ENCODE measurements at places on chromosomes 13 and 19. TPM values are rescaled to one million over a fixed set of nuclear protein-coding genes. Genes with fewer than 3 reads are reported as not detected.

- no peak overlapping the region for H3K4me3 ChIP-seq
- no peaks in the 10 kb centered on the region for H3K36me3 ChIP-seq
- H3K27ac ChIP-seq = no peak overlapping the region
- peaks cover 14% of the 10 kb centered on the region for H3K4me1 ChIP-seq
- no peaks in the 10 kb centered on the region for H3K27me3 ChIP-seq
Measured at GRCh38 chr13:46687810-46688209, 109.2 kb downstream of the ESD start.

Gene SPC24
- total RNA-seq = 6.5 TPM

DNA sequence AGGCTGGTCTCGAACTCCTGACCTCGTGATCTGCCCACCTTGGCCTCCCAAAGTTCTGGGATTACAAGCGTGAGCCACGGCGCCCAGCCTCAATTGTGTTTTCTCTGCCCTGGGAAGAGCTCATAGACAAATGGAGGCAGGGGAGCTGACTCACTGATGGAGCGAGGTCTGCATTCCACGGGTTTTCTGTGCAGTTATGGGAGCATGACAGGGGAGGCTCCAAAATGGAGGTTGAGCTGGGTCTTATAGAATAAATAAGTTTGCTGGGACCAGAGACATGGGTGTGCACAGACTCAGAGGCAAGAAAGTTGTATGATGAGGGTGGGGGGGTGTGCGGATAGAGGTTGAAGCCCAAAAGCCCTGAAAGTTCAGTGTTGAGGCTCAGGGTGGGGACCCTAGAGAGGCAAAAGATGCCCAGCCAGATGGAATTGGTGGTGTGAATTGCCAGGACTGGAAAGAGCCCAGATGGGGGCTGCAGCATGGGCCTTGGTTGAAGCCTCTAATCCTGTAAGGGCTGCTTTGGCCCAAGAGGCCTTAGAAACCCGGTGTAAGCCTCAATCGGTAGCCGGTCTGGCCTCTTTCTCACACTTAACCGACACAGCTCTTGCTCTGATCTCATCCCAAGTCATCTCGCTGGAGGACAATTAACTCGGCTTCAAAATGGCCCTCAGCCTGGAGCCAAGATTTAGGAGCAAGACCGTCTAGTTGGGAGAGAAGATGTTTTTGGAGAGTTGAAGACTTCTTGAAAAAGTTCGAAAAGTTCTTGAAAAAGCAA, 1.9 kb downstream of the TPM4 start:
- peaks cover 48% of the 10 kb centered on the region for H3K36me3 ChIP-seq
- no peaks in the 10 kb centered on the region for H3K27me3 ChIP-seq
- peak; percentile 92 for DNase-seq
- H3K4me3 ChIP-seq = peak overlapping the region; percentile 86
- H3K27ac ChIP-seq = peak overlapping the region; percentile 99
- H3K4me1 ChIP-seq = peaks cover 37% of the 10 kb centered on the region

- no peak overlapping the region for H3K27ac ChIP-seq
- no peaks in the 10 kb centered on the region for H3K4me1 ChIP-seq
- H3K4me3 ChIP-seq = no peak overlapping the region
- H3K36me3 ChIP-seq = no peaks in the 10 kb centered on the region
Measured at GRCh38 chr13:71054358-71054757, 812.6 kb downstream of the DACH1 start.

GRCh38 chr19:40219721-40220276, 1.6 kb upstream of the TTC9B start:
- H3K4me3 ChIP-seq = peak overlapping the region; percentile 63
- no peak overlapping the region for H3K27ac ChIP-seq
- peaks cover 23% of the 10 kb centered on the region for H3K27me3 ChIP-seq
- DNase-seq = peak; percentile 98
- H3K4me1 ChIP-seq = peaks cover 6% of the 10 kb centered on the region

- H3K27me3 ChIP-seq = no peaks in the 10 kb centered on the region
- peak overlapping the region; percentile 26 for H3K4me3 ChIP-seq
- H3K36me3 ChIP-seq = no peaks in the 10 kb centered on the region
- H3K27ac ChIP-seq = peak overlapping the region; percentile 14
Measured at GRCh38 chr13:60019119-60019993, 144.4 kb downstream of the DIAPH3 start.

DNA sequence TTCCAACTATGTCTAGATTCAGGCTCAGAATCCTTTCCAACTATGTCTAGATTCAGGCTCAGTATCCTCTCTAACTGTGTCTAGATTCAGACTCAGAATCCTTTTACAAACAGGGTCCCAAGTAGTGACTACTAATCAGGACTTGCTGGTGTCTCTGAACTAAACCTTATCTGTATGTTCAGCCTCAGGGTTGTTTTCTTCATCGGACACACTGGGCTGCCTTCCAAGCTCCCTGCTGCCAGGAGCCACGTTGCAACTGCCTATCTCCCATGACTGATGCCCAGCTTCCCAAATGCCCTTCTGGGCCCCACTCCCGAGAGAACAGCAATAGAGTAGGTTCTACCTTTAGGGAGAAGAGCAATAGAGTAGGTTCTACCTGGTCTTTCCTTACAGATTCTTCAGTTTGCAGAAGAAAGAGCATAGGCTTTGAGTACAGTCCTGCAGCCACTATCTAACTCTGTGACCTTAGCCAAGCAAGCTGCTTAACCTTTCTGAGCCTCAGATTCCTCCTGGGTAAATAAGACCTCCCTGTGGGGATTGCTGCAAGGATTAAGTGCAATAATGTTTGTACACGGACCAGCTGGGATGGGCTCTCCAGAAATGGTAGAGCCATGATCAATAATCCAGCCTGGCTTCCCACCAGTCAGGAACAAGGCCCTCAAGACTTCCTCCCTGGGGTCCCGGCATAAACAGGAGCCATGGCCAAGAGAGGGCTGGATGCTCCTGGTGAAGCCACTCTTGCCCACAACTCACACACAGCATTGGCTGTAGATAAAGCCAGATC, 61.5 kb downstream of the ZIC5 start:
- H3K4me3 ChIP-seq = no peak overlapping the region
- no peak for DNase-seq
- H3K27ac ChIP-seq = no peak overlapping the region
- H3K36me3 ChIP-seq = no peaks in the 10 kb centered on the region
- no peaks in the 10 kb centered on the region for H3K4me1 ChIP-seq

Gene CARM1
- total RNA-seq = 41.0 TPM

- H3K36me3 ChIP-seq = peaks cover 6% of the 10 kb centered on the region
- H3K27me3 ChIP-seq = no peaks in the 10 kb centered on the region
- H3K4me1 ChIP-seq = peaks cover 24% of the 10 kb centered on the region
Measured at GRCh38 chr19:29680447-29680846, 15.2 kb downstream of the PLEKHF1 start.

DNA sequence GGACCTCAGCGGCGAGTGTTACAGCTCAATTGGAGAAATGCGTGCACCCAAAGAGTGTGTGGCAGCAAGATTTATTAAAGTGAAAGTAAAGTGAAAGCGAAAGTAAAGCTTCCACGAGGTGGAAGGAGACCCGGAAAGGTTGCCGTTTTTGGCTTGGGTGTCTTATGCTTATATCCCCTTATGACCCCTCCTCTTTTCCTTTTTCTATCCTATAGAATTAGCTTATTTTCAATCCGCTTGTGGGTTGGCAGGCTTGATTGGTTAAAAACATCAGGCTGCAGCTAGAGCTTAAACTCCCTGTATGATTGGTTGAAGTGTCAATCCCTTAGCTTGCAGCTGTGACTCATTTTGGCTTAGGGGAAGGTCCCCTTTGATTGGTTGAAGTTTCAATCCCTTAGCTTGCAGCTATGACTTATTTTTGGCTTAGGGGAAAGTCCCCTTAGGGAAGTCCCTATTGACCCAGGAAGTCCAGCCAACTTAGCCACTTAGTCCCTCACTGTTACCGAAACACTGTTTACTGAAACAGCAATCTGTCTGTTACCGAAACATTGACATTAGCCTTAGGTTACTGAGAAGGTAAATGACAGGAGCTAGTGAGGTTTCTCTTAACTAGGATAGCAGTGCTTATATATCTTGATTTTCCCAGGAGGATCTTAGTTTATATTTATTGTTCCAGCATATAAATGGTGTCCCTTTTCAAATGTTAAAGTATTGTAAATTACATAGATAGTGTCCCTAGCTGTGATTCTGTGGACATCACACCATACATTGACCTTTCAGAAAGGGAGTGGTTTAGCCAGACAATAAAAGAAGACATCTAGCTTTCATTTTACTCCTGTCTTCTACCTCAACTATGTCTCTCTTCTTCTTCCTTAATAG, 575.8 kb downstream of the DACH1 start:
- DNase-seq = no peak
- H3K4me1 ChIP-seq = no peaks in the 10 kb centered on the region
- H3K4me3 ChIP-seq = peak overlapping the region; percentile 59
- H3K36me3 ChIP-seq = no peaks in the 10 kb centered on the region
- no peaks in the 10 kb centered on the region for H3K27me3 ChIP-seq

- peaks cover 10% of the 10 kb centered on the region for H3K4me1 ChIP-seq
- H3K27me3 ChIP-seq = no peaks in the 10 kb centered on the region
- H3K27ac ChIP-seq = peak overlapping the region; percentile 95
- H3K4me3 ChIP-seq = peak overlapping the region; percentile 92
- no peak for DNase-seq
- peaks cover 42% of the 10 kb centered on the region for H3K36me3 ChIP-seq
Measured at GRCh38 chr19:34678085-34678412, 571 bp downstream of the ZNF302 start.

Gene ZNF878
- total RNA-seq = 0.29 TPM

- no peaks in the 10 kb centered on the region for H3K36me3 ChIP-seq
- peak; percentile 15 for DNase-seq
- H3K4me1 ChIP-seq = no peaks in the 10 kb centered on the region
- no peaks in the 10 kb centered on the region for H3K27me3 ChIP-seq
Measured at GRCh38 chr19:32540621-32541020, 40.4 kb upstream of the PDCD5 start.

Gene ZNF772
- 22.1 TPM for total RNA-seq

Gene MYBPC2
- total RNA-seq = not detected

DNA sequence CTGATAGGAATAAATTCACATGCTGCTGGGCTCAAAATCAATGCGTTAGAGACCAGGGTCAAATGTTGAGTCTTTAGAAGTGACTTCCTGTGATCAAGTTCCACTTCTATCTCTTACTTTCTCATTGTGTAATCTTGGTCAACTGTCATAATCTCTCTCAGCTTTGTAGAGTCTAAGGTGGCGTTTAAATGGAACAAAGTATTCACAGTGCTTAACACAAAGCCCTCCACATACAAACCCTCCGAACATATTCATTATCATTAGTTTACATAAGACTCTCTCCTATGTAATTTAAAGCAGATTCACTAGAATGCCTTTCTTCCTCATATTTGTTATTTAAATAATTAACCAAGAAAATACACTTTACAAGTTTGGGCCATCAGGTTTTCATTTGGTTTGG, 1044.1 kb downstream of the EFNB2 start:
- DNase-seq = no peak
- H3K4me3 ChIP-seq = no peak overlapping the region
- H3K27me3 ChIP-seq = no peaks in the 10 kb centered on the region
- H3K36me3 ChIP-seq = no peaks in the 10 kb centered on the region
- no peak overlapping the region for H3K27ac ChIP-seq

DNA sequence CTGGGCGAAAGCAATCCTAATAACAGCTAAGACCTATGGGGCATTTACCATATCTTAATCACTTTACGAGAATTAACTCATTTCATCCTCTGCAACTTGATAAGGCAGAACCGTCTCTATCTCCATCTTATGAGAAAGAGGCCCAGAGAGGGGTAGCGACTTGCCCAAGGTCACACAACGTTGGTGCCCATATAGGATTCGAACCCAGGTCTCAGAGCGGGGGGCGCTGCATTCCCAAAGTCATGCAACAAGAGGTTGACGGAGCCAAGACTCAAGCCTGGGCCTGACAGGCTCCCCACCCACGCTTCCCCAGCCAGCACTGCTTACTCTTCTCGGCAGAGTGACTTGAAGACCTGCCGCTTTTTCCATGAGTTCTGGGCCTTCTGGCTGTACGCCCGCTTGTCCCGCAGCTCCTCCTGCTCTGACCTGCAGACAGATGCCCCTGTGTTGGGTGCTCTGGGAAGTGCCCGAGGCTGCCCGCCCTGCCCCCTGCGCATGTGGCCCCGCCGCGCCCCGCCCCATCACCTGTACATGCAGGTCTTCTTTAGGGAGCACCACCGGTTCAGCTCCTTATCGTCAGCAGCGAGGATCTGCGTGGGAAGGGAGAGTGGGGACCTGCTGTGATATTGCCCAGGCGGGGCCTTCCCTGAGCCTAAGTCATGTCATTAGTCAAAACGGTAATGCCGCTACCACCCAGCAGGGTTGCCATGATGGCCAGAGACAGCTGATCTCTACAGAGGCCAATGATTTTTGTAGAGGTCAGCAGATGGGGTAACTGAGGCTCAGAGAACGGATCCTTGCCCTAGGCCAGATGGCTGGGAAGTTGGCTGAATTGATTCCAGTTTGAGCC, 10.8 kb downstream of the KRI1 start:
- H3K36me3 ChIP-seq = peaks cover 53% of the 10 kb centered on the region
- H3K27ac ChIP-seq = no peak overlapping the region
- no peaks in the 10 kb centered on the region for H3K27me3 ChIP-seq
- H3K4me1 ChIP-seq = no peaks in the 10 kb centered on the region
- no peak for DNase-seq
- H3K4me3 ChIP-seq = no peak overlapping the region

Gene GGN
- total RNA-seq = 0.36 TPM

Gene MBD3L2
- not detected for total RNA-seq

Gene GPR4
- not detected for total RNA-seq

Gene LSM7
- 57.9 TPM for total RNA-seq

GRCh38 chr19:52542984-52543664, 15.7 kb downstream of the ZNF808 start:
- H3K27ac ChIP-seq = no peak overlapping the region
- no peak for DNase-seq
- H3K4me3 ChIP-seq = no peak overlapping the region
- no peaks in the 10 kb centered on the region for H3K4me1 ChIP-seq
- no peaks in the 10 kb centered on the region for H3K27me3 ChIP-seq
